Stimulated activated CD8-positive, alpha-beta memory T cell treated with anti-CD3 and anti-CD28 coated beads, Interleukin-7, amount 100 ng/mL, for 48 hours (primary cell): ENCODE measurements at places on chromosomes 7 and 10.

DNA sequence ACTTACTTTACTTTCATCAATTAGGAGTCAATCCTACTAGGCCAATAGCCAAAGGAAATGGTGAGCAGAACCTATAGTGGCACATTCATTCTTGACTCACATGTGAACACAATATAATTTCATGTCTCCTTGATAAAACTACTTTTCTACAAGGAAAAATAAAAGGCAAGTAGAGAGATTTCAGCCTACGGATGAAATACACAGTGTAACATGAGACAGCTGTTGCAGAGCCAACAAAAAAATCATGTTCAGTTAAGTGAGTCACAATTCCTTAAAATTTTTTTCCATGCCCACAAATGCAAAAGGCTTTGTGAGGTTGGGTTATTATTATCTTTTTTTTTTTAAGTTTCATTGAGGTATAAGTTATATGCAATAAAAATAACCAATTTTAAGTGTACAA, 54.8 kb downstream of the GPR141 start:
- no peak for DNase-seq

- no peak for DNase-seq
These were observed 35.3 kb downstream of the ATAD1 start for GRCh38 chr10:87782721-87783120.

GRCh38 chr10:31133792-31134310, 102.2 kb upstream of the ZNF438 start:
- DNase-seq, result peak; percentile 36

DNA sequence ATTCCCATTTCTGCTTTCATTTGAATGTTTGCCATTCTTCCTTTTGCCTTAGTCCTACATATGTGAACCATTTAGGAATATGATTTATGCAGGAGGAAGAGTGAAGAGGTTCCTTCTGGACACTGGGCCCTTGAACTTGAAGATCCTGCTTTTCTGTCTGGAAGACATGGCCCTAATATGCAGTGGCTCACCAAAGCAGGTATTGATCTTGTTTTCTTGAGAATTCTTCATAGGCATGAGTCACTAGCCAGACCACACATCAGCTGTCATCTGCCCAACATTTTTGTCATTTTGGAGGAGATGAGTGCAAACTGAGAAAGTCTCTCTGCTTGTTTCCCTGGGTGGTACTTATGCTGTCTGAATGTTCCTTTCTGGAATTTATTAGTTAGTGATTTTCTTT, 382.6 kb downstream of the LRMDA start:
- no peak for DNase-seq

GRCh38 chr10:45000752-45001380, at the start of gene ZNF22:
Gene ZNF22, plus strand, starts transcription at chr10:45000923. Its CDS starts 2,446 bp downstream, at chr10:45003369.
- DNase-seq, result peak; percentile 48

- peak; percentile 25 for DNase-seq
These were observed 2.4 kb upstream of the INHBA start for GRCh38 chr7:41705109-41705901.

- DNase-seq, result no peak
These were observed 105.0 kb downstream of the SEMA3D start for GRCh38 chr7:85081846-85082245.

DNA sequence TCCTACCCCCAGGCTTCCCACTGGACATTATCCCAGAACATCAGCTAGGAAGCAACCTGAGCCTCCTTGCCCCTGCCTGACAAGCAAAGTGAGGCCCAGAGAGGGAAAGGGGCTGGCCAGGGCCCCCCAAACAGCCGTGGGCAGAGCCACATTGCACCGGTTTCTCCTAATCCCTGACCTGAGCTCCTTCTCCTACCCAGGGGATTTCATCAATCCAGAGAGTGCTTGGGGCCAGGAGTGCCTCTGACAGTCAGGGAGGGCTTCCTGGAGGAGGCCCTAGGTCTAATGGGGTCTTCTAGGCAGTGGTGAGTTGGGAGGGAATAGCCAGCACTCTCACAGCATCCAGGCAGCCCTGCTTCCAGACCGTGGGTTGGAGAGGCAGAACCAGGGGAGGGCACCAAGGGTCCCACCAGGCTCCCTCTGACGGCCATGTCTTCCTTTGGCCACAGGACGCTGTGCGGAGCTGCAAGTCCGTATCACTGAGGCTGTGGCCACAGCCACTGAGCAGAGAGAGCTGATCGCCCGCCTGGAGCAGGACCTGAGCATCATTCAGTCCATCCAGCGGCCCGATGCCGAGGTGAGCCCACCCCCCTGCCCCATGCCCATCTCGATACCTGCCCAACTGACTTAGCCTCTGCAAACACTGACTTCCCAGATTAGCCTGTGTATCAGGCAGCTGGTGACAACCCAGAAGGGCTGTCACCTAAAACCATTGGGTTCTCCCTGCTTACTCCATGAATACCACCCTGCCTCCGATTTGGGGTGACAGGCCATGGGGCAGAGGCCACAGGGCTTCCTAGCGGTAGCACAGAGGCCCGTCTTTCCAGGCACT, 13.5 kb upstream of the SH2B2 start:
- DNase-seq, result no peak

GRCh38 chr10:117936976-117937375, 109.8 kb downstream of the RAB11FIP2 start:
- DNase-seq, result no peak

GRCh38 chr10:13402021-13402420, 53.9 kb upstream of the SEPHS1 start:
- no peak for DNase-seq

- no peak for DNase-seq
These were observed 28.6 kb downstream of the ORC5 start for GRCh38 chr7:104179178-104179577.

DNA sequence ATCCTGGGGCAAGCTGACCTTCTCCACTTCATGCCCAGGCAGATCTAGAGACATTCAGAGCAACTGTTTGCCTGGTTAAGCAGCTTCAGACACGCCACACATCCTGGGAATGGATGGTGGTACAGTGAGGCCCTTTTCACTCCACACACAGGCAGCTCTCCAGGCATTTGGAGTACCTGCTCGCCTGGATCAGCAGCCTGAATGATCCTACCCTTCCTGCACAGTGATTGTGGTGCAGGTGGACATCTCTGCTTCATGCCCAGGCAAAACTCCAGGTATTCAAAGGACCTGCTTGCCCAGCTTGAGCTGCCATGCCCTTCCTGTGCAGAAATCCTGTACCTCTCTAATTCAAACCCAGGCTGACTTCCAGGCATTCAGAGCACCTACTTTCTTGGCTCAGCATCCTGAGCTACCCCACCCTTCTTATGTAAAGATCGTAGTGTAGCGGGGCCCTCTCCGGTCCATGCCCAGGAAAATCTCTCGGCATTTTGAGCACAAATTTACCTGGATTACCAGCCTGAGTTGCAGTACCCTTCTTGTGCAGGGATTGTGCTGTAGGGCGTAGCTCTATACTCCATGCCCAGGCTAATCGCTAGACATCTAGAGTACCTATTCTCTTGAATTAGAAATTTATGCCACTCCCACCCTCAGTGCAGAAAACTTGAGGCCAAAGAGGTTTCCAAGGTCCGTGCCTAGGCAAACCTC, 972.8 kb downstream of the ANKRD7 start:
- DNase-seq, result no peak

DNA sequence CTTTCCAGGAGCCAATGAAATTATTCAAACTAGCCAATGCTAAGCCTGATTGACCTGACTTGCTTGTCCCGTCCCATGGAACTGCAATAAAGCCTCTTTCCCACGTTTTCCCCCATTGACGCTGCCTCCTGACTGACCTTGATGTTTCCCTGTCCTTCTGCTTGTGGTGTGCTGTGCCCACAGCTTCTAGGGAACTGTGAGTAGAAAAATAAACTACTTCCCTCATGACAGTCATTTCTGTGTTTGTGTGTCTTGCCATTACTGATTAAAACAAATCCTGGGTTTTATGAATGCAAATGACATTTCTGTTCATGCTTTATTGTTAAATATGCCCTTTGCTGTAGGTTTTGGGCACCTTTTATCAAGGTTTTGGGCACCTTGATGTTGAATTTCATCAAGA, 91.3 kb upstream of the ABI1 start:
- no peak for DNase-seq

DNA sequence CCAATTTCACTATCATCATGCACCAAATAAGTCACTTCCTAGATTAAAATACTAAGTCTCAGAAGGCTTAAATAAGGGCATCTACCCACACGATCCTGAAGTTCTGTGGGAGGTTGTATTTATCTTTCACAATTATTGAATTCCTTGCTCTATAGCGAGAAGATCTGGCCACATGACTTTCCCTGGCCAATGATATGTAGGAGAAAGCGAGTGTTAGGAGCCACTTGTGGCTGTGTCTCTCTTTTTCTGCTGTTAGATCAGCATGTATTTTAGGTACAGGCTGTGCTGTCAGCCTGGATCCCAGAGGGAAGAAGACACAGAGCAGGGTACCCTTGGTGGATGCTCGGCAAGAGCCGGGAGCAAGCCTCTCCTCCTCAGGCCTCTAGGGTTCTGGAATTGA, 131.3 kb upstream of the DPP6 start:
- DNase-seq, result no peak
